ENCODE measurements at places on chromosomes 2 and 18.

- DNase-seq: no peak
Measured at GRCh38 chr18:59576541-59577385, 120.5 kb downstream of the CCBE1 start.

DNA sequence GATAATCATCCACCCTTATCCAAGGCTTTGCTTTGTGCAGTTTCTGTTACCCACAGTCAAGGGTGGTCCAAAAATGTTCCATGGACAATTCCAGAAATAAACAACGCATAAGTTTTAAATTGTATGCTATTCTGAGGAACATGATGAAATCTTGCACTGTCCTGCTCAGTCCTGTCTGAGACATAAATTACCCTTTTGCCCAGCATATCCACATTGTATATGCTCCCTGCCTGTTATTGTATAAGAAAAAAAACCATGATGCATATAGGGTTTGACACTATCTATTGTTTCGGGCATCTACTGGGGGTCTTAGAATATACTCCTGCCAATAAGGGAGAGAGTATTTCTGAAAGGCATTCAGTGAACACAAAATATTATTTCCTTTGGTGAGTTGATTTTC is 24.0 kb downstream of the LRRTM1 start:
- no peak for DNase-seq

DNA sequence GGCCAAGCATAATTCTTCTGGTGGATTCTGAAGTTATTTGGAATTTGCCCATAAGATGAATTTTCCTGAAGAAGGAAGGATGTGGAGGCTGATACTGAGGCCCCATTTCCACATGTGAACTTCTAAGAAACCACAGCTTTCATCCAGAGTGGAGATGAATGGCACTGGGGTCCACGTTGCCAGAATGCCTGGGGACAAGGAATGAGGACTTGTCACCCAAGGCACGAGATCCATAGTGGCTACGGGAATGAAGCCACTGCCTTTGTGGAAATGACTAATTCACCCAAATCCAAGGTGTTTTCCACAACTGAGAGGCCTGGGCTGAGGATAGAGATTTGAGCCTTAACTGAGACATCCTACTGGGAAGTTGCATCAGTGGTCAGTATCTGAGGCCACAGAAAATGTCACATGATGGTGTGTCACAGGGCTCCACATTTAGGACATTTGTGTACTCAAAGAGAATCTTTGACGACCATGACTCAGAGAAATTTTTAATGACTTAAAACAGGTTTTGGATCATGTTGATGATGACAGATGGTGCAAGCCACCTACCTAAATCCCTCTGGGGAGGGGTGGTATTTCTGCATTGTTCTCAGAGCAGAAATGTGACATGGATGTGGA is 286.1 kb downstream of the SOX11 start:
- DNase-seq: no peak

DNA sequence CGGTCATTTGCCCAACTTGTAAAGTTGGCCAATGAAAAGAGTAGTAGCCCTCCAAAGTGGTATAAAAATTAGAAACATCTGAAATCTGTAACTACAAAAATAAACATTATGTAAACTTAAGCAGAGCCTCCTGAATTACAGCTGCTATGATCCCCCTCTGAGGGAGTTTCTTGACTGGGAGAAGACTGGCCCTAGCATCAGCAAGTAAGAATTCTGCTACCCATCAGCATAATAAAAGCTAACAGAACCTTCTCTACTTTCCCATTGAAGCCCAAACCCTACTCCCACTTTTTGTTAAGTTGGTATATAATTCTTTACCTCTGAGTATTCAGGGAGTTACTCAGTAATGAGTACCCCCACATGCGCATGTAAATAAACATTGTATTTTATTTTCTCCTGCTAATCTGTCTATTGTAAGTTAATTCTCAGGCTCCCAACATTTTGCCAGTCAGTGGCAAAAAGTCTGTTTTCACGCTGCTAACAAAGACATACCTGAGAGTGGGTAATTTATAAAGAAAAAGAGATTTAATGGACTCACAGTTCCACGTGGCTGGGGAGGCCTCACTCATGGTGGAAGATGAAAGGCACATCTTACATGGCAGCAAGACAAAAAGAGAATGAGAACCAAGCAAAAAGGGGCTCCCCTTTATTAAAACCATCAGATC is 71.3 kb downstream of the MYL12B start:
- no peak for DNase-seq

DNA sequence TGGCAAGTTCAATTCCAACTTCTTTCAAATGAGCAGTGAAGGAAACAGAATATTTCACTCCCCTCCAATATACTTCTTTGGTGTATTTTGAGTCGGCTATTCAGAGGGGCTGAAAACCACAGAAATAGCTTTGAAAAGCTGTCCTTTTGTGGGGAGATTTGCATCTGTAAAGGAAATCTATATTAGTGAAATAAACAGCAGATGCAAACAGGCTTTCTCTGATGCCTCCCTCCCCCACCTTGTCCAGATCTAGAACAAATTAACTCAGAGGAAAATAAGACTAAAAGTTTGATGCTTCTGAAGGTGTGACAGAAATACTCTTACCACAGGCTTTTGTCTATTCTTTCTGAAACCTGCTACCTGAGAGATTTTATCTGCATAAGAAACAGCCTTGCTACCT is 808.5 kb downstream of the CPS1 start:
- DNase-seq: no peak

DNA sequence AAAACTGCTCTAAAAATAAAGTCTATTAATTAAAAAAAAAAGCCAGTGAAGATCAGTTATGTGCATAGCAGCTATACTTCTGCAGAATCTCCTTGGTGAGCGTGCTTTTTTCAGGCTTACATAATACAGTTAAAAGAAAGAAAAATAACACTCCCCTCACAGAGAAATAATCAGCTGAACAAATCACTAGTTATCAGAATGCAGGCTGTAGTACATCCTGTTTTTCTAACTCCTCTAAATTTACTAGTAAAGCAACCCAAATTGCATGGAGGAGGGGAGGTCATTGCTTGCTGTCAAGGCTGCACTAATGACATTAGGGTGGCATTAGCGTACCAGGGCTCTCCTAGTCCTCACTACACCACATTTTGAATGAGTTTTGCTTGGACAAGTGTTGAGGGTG is 192.2 kb downstream of the PLCL1 start:
- no peak for DNase-seq

- no peak for DNase-seq
Measured at GRCh38 chr2:121219866-121220265, 65.1 kb downstream of the TFCP2L1 start.

Measured in fibroblast of mammary gland (primary cell).